ENCODE measurements at places on chromosomes 1 and 21.

GRCh38 chr1:20151906-20152598, 12.9 kb downstream of the PLA2G2F start:
- peak; percentile 87 for DNase-seq

DNA sequence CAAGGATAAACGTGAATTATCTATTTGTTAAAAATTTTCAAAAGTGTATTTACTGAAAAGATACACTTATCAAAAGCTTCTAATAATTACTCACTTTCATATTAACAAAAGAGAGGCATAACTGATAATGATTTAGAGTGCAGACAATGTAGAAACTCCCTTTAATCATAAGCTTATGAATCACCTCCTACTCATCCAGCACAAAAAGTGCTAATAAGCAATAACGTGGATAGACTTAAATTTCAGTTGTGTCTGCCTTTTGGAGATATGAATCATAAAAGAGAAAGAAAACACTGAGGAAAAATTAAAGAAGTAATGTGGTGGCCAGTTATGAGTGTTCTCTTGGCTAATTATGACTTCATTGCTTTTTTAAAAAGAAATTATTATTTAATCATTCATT, 827.6 kb upstream of the B3GALT2 start:
- no peak for DNase-seq

GRCh38 chr1:67052741-67053534, 1.0 kb downstream of the SLC35D1 start:
- peak; percentile 17 for DNase-seq

- DNase-seq, result no peak
These were observed 137.8 kb downstream of the SLC44A5 start for GRCh38 chr1:75472971-75473603.

GRCh38 chr1:70314706-70315304, 39.7 kb downstream of the ANKRD13C start:
- DNase-seq, result no peak

DNA sequence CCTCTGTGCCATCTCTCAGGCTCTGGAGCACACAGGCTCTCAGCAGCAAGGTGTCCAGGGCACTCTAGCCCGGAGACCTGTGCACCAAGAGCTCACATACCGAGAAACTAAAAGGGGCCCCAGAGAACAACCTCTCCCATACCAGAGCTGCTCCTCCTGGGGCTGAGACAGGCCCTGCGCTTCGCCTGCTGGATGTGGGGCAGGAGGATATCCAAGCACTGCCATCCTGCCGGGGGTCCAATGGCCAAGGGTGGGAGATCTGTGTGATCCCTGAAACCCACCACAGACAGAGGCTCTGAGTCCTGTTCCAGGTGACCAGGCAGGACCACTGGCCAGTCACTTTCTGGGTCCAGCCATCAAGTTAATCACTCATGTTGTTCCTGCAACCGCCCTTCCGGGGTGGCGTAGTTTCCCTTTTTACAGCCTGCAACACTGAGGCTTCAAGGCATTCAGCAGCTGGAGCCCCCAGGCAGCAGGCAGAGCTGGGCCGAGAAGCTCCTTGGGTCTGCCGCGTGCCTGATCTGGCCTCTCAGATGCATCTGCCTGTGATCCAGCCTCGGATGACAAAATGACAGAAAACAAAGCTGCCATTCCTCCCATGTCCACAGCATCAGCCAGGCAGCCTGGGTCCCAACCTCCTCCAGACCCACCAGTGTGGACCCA, 36.7 kb upstream of the ACTRT2 start:
- no peak for DNase-seq

DNA sequence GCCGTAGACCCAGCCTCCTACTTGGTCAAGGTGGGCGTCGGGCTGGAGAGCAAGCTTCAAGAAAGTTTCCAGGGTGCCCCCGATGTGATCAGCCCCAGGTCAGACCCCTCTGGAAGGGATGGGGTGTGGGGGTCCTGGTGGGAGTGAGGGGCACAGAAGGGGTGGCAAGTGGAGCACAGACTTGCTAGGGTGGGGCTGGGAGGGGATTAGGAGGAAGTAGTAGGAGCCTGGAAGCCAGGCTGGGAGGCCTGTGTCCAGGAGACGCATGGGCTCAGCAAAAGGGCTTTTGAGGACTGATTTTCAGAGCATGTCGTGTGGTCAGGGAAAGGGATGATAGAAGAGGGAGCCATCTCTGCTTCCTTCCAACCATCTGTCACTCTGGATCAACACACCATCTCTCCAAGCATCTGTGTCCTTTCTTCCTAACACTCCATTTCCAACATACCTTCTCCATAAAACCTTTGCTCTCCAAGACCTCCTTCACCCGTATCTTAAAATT, 8.5 kb downstream of the TRIM46 start:
- DNase-seq, result no peak

- no peak for DNase-seq
These were observed 34.1 kb downstream of the NAV1 start for GRCh38 chr1:201573030-201573429.

- DNase-seq, result no peak
These were observed 2.4 kb downstream of the TNFAIP8L2 start for GRCh38 chr1:151158751-151159251.

GRCh38 chr1:46617108-46617800, 643 bp upstream of the MOB3C start:
- DNase-seq, result no peak

DNA sequence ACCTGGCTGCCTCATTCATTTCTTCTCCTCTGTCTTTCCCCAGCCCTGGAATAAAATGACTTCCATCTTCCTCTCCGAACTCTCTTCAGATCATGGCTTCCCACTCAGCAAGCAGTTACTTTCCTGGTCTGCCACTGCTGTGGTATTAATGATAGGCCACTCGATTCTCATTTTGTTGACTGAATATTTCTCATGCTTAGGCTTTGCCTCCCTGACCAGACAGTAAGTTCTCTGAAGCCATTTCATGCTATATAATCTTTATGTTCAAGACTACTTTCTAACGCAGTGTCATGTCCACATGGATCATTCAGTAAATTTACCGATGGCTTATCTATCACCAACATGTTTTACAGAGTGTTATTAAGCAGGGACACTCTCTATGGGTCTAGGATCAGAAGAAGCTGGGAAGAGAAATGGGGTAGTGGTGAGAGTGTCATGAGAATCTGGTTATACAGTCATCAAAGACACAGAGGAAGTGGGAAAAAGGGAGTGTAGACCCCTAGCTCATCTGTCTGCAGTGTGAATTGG, 20.6 kb downstream of the RUNX1 start:
- no peak for DNase-seq

GRCh38 chr1:42434340-42434739, 21.5 kb downstream of the ZMYND12 start:
- DNase-seq, result no peak

DNA sequence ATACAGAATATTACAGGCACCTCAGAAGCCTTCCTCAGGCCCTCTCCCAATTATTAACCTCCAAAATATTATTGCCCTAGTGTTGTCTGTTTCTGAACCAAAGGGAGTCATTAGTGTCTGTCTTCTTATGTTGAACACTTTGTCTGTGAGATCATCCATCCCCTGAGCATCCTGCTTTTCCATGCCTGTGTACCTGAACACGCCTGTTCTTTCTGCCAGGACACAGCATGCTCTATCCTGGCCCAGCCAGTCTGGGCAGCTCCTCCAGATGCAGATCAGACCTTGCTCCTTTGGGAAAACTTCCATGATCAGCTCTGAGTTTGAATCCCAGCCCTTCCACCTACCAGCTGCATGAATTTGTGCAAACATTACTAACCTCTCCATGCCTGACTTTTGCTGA, 11.0 kb upstream of the CDC42 start:
- no peak for DNase-seq

GRCh38 chr1:12285496-12286143, 55.8 kb downstream of the VPS13D start:
- no peak for DNase-seq

- DNase-seq, result no peak
These were observed 19.4 kb downstream of the KRTAP10-1 start for GRCh38 chr21:44520326-44521300.

DNA sequence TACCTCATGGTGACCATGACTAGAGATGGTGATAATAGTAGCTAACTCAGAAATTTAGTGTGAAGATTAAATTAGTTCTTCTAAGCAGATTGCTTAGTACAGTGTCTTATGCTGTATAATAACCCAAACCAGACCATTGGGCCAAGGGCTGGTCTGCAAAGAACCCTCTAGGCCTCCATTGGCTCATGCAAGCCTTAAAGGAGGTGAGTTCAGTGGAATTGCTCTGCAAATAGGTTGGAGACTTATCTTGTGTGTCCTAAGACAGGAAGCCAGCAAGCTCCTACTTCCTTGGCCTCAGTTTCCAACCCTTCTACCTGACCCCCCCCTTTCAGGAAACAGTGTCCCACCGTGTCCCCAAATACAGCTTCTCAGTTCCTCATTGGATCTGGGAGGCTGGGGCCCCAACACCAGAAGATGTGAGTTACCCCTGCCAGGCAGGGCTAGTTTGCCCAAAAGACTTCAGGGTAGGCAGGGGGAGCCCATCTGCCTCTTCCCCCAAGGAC, 1.9 kb upstream of the MEF2D start:
- DNase-seq, result no peak

GRCh38 chr1:227785094-227785804, 30.2 kb upstream of the PRSS38 start:
- DNase-seq, result no peak

GRCh38 chr1:165409657-165410358, 35.1 kb downstream of the RXRG start:
- DNase-seq, result no peak

GRCh38 chr1:47565092-47565491, 127.2 kb downstream of the FOXD2 start:
- DNase-seq, result no peak

DNA sequence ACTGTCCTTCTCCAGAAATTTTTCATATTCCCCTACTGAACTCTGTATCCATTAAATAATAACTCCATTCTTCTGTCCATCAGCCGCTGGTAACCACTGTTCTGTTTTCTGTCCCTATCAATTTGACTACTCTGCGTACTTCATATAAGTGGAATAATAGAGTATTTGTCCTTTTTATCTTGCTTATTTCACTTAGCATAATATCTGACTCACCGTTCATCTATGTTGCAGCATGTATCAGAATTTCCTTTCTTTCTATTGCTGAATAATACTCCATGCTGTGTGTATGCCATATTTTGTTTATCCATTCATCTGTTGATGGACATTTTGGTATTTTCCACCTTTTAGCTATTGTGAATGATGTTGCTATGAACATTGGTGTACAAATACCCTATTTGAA, 71.9 kb downstream of the CEP350 start:
- DNase-seq, result no peak

DNA sequence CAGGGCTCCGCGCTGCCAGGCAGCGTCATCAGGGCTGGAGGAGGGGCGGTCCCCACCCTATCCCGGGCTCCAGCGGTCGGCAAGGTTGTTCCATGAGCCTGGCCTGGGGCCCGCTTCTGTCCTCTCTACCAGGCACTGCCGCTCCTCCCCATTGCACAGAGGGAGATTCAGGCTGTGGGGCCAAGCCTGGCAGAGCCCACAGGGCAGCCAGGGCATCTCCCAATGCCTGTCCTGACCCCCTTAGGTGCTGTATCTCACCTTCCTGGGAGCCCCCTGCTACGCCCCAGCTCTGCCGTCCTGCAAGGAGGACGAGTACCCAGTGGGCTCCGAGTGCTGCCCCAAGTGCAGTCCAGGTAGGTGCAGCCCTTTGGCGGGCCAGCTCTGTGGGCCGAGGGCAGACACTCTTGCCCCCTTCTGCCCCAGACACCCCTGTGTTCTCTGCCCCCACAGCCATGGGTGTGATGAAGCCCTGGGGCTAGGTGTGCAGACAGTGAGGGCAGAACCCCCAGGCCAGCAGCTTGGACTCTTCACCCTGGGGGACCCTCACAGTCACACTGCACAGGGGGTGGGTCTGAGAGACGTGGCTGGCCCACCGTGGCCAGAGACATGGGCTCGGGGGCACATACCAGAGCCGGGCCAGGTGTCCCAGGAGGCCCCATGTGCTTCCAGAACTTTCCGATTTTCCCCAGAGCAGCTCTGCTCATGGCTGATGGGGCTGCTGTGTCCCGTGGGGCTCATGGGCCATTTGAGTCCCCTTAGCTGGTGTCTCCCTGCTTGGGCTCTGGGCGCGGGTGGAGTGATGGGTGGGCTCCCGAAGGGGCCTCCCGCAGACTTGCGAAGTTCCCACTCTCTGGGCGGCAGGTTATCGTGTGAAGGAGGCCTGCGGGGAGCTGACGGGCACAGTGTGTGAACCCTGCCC, 1.6 kb downstream of the TNFRSF14 start:
- no peak for DNase-seq

DNA sequence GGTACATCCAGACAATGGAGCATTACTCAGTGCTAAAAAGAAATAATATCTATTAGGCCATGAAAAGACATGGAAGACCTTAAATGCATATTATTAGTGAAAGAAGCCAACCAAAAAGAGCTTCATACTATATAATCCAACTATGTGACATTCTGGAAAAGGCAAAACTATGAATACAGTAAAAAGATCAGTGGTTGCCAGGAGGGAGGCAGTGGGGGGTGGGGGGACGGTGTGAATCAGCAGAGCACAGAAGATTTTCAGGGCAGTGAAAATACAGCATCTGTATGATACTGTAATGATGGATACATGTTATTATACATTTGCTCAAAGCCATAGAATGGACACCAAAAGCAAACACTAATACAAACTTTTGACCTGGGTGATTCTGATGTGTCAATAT, 339.4 kb upstream of the SNX7 start:
- DNase-seq, result no peak

DNA sequence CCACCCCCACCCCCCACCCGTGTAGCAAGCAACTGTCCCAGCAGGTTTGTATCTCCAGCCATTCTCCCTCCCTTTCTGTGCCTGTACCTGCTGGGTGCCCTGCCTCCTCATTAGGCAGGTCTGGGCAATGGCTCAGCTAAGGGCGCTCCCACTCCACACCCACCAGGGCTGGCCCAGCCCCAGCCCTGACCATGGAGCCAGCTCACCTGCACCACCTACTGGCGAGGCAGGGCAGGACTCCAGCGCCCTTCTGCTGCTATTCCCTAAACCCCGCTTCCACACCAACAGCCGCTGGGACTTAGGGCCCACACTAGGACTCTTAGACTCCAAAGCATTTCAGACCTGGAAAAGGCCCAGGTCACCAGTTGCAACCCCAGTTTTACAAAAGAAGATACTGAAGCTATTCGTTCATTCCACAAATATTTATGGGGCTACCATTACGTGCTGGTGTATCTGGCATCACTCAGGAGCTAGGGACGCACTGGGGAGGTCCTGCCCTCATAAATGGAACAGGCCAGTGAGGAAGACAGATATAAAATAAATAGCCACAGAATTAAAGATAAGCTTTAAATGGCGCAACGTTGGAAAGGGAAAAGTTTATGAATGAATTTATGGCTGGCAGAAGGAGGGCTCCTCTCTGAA, 24.0 kb downstream of the PGLYRP3 start:
- peak; percentile 59 for DNase-seq

- no peak for DNase-seq
These were observed 31.0 kb upstream of the MAN1A2 start for GRCh38 chr1:117336088-117336817.

Measured in HuH-7 (cell line).